NCI-H2171 treated with DMSO at 0.1 percent for 48 hours (cell line): ENCODE measurements at places on chromosomes 3 and 15.

GRCh38 chr3:123067689-123068600 lies 1.1 kb downstream of the PDIA5 start:
- DNase-seq: no peak

DNA sequence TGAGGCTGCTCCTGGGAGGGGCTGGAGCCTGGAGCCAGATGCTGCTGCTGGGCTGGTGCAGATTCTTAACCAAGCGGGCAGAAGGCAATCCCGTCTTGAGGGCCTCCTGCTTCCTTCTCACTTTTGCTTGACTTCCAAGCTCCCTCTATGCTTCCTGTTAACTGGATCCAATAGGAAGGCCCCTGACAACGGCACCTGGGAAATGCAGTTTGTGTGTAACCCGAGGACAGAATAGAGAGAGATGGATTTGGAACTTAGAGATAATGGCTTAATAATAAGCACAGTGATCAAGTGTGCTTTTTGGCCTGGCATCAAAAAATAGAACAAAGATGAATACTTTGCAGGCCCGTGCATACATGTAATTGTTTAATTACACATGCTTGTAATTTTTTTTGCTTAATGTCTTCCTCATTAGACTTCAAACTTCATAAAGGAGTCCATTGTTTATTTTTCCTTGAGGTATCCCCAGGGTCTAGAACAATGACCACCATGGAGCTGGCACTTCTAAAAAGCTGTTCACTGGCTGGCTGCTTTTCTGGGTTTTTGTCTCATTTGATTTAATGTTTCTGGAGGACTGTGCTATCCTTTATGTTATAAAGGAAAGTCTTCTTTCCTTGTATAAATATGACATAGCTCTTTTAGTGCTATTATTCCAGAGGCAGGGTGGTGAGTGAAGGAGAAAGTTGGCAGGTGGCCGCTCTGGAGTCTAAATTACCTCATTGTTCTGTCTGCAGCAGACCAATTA lies 63.3 kb upstream of the MITF start:
- DNase-seq: no peak

GRCh38 chr3:38119248-38119544 lies 17.7 kb downstream of the ACAA1 start:
- DNase-seq: no peak

- DNase-seq: no peak
Measured at GRCh38 chr3:197908957-197909701, 40.9 kb upstream of the RPL35A start.

DNA sequence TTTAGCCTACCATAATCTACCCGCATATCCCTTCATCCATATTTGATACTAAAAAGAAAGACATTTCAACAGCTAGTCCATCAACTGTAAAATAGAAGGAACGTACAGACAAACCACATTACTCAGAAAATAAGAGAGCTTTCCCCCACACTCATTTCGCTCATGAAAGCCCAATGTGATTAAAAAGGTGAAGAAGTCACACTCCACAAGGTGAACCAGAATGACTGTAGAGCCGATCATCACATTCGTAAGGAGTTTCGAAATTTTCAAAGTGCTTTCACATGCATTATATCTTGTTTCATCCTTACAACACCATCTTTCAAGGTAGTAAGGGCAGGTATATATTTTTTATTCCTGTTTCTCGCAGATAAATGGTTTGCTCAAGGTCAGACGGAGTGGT lies 225.3 kb downstream of the FOXP1 start:
- DNase-seq: no peak

DNA sequence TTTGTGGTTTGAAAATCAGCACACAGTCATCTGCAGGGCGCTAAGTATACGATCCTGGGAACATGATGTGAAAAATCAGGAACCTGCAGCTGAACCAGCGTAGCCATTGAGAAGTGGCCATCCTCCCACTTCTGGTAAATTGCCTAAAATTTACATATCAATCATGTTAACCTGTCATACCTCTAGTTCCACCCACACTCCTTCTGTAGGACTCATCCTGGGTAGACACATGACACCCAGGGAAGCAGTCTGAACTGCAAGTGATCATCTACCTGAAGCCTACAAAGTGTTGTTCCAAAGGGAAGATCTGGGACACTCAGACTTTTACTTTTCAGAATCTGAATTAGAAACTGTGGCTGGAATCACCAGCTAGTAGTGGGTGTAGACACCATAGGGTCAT lies 5.5 kb upstream of the PSMD6 start:
- DNase-seq: no peak

GRCh38 chr15:35963326-35963725 lies 417.4 kb upstream of the DPH6 start:
- no peak for DNase-seq

DNA sequence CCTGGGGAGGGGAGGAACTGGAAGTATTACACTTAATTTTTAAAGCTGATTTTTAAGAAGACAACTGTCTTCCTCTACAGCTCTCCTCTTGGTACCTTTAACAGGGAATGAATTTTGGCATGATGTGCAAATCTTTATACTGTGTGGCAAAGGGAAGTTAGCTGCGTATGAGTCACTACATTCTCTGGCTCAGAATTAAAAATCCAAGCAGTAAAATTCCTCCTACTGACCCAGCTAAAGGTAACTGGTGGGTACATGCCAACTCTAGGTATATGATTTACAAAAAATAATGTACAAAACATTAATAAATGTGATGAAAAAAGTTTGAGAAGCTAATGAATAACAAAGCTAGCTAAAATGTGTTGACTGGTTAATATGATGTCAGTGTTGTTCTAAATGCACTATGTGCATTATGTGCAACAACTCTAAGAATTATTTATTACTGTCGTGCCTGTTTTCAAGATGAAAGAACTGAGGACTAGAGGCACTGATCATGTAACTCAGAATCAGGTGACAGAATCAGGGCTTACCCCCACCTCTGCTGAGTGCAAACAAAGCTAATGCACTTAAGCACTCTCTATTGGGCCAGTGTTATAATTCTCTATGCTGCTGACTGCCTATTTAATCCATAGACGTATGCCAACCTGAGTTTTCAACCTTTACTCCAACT lies 194.7 kb upstream of the CADPS start:
- no peak for DNase-seq

DNA sequence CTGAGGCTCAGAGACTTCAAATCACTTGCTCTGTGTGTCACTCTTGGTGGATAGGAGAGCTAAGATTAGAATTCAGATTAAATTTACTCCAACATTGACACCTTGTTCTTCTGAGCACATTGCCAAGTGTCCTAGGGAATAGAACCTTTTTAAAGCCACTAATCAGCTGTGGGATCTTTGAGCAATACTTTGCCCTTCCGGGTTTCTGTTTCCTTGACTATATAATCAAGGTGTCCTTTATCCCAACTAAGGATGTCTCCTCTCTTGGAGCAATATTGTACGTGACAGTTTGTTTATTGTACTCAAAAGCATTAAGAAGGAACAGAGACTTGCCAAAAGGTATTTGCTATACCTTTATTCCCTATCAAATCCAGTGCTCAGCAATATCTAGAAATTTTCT lies 170.9 kb upstream of the CADPS start:
- no peak for DNase-seq

DNA sequence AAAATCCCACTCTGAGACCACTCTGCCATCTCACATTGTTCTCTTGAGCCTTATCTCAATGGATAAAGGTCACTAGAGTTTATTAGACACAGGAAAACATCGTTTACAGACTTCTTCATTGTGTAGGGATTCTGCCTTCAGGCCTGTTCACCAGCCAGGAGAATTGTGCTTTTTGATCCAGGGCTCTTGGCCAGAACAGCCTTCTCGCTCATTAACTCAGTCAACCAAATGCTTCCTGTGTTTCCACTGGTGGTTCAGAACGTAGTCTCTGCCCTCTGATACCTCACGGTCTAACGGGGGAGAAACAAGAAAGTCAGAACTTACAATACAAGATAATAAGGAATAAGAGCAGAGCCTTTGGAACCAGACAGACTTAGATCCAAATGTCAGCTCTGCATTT lies 54.2 kb upstream of the TSEN2 start:
- no peak for DNase-seq

DNA sequence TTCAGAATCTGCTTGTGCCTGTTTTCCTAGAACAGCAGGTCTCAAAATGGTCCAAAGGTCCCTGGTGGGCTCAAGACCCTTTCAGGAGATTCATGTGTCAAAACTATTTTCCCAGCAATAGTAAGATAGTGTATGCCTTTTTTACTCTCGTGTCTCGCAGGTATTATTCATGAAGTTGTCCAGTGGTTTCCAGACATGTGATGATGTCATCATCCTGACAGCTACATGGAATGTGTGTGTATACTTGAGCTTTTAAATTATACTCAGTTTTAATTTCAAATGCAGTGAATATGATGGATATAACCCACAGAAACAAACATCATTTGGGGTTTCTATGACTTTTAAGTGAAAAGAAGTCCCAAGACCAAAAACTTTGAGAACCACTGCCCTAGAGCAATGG lies 288.6 kb downstream of the NTRK3 start:
- no peak for DNase-seq

- DNase-seq: no peak
Measured at GRCh38 chr3:47433796-47434195, 41.9 kb downstream of the SCAP start.

DNA sequence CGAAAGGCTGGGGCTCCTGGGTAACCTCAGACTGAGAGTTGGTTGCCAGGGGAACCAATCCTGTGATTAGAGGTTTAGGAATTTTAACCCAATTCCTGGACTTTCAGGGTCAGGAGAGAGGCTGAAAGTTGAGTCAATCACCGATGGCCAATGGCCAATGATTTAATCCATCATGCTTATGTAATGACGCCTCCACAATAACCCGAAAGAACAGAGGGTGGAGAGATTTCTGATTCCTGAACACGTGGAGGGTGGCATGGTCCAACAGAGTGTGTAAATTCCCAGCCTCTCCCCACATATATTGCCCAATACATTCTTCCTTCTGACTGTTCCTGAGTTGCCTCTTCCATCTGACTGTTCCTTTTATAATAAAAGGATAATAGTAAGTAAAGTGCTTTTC lies 137.2 kb upstream of the CBLB start:
- no peak for DNase-seq

- no peak for DNase-seq
Measured at GRCh38 chr3:35894735-35895134, 255.4 kb downstream of the ARPP21 start.

DNA sequence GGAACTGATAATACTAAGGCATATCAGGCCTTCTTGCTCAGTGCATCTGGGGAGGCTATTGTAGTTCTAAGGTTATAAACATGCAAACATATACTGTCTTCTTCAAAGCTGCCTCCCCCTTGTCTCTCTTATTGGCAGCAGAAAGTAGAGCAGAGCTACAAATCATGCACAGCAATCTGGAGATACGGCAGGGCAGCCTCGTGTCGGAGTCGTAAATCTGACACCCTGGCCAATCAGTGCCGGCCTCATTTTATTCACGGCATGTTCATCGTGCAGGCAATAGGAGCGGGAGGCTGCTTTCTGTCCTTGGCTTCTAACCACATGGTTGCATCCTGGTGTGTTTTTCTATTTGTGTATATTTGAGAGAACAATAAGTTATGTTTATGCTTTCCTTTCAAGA lies 300.2 kb upstream of the CNTN6 start:
- DNase-seq: no peak

DNA sequence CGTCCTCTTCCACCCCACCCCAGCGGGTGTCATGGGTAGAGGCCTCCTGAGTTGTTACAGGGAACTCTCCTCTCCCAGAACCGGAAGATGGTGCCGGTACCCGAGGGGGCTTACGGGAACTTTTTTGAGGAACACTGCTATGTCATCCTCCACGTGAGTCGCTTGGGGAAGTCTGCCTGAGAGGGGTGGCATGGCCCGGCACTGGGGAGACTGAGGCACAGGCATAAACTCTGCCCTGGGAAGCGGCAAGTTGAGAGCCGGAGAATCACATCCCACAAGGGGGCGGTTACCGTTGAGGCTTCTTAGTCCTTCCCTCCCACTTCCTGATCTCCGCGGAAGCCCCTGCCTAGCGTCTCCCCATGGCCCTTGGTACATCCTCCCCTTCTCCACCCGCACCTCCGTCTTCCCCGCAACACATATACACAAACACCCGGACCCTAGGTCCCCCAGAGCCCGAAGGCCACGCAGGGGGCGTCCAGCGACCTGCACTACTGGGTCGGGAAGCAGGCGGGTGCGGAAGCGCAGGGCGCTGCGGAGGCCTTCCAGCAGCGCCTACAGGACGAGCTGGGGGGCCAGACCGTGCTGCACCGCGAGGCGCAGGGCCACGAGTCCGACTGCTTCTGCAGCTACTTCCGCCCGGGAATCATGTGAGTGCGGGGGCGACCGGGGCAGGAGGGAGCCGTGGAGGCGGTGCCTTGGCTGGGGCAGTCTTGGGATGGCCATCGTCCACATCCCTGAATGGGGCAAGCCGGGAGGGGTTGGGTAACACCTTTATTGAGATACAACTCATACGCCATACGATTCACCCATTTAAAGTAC lies 3.4 kb downstream of the VILL start:
- no peak for DNase-seq

DNA sequence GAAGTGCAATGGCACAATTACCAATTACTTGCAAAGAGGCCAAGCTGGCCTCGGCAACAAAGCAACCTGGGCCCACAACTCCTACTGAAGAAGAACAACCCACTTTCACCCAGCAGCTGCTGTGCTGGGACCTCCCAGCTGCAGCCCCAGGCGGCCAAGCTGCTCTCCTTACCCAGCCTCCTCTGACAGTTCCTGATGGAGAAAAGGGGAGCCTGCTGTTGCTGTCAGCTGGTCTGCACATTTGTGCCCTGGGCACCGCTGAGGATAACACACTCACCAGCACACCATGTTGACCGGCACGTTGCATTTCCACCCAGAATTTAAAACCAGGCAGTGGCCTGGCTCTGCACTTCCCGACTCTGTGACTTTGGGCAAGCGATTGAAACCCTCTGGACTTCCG lies 33.6 kb downstream of the SSUH2 start:
- no peak for DNase-seq

- DNase-seq: no peak
Measured at GRCh38 chr15:41622901-41623300, 37.3 kb upstream of the MGA start.

GRCh38 chr3:194761384-194761783 lies 75.7 kb downstream of the FAM43A start:
- peak; percentile 76 for DNase-seq
